Activated CD4-positive, alpha-beta T cell treated with anti-CD3 and anti-CD28 coated beads, Interleukin-2, amount 50 U/mL, for 1 hour (primary cell): ENCODE measurements at places on chromosomes 5 and 9.

DNA sequence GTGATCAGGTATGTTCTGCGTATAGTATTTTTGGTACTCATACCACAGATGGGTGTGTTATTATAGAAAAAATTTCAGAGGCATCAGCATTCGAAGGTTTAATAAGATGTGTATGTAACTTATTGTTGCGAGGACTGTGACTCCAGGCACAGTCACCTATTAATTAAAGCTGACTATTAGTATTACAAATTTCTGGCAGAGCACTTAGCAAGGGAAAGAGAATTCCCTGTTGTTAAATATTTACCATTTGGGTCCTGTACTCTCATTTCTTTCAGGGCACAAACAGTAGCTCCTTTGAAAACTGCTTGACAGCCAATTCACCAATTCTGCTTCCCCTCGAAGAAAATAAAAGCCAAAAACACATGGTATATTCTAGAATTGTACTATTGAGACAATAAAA lies 653.8 kb downstream of the ELAVL2 start:
- DNase-seq: no peak

GRCh38 chr5:166063261-166063660 lies 2228.2 kb upstream of the WWC1 start:
- no peak for DNase-seq

DNA sequence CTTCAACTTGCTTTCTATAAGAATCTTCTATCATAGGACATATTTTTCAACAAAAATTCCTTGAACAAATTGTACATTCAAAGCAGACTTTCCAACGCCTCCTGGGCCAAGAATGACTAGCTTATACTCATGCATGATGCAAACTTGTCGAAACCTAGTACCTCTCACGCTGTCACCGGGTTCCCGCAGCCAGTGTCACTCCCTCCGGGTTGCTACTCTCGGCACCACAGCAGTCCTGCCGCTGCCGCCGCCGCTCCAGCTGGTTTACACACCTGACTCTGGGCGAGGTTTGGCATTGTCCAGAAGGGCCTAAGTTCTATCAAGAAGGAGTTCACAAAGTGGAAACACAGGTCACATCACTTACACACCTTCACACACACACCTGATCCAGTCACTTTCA lies 244.4 kb downstream of the ADAMTSL1 start:
- DNase-seq: no peak

GRCh38 chr9:93064392-93065134 lies 6.1 kb downstream of the SUSD3 start:
- DNase-seq: peak; percentile 82

DNA sequence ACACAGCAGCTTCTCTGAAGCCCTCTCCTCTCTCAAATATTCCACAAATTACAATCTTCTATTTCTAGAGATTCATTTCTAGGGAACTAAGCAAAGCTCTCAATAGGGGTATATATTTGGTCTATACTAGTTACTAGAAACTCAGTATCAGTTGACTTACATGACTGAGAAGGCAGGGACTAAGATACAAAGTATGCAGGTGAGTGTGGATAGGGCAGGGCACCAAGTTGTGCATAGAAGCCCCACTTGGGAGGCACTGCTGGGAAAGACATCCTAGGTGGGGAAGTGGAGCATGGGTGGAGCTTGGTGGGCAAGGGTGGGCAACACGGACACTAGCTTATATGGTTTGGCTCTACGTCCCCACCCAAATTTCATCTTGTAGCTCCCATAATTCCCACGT lies 148.1 kb upstream of the RASA1 start:
- no peak for DNase-seq

DNA sequence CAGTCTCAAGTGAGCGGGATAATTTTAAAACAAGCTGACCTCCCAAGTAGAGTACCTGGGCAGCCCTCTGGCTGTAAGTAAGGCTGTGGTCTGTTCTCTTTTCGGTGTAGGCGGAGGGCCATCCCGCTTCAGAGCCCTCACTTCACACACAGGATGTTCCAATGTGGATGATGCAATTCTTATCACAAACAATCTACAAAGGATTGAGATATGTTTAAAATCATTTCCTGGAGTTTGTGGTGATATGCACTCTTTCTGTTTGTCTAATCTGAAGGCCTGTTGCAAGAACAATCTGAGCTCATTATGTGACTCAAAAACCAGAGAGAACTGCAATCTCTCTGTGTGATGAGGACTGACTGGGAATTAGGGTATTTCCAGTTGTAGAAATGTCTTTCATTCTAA lies 42.5 kb downstream of the ITGA2 start:
- no peak for DNase-seq

GRCh38 chr5:93385655-93386054 lies 195.4 kb downstream of the NR2F1-AS1 start:
- no peak for DNase-seq

DNA sequence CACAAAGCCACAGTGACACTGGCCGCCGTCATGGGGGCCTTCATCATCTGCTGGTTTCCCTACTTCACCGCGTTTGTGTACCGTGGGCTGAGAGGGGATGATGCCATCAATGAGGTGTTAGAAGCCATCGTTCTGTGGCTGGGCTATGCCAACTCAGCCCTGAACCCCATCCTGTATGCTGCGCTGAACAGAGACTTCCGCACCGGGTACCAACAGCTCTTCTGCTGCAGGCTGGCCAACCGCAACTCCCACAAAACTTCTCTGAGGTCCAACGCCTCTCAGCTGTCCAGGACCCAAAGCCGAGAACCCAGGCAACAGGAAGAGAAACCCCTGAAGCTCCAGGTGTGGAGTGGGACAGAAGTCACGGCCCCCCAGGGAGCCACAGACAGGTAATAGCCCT lies 26.1 kb downstream of the HRH2 start:
- DNase-seq: no peak

- DNase-seq: no peak
Observed at GRCh38 chr5:158570502-158570901, 529.2 kb downstream of the EBF1 start.

DNA sequence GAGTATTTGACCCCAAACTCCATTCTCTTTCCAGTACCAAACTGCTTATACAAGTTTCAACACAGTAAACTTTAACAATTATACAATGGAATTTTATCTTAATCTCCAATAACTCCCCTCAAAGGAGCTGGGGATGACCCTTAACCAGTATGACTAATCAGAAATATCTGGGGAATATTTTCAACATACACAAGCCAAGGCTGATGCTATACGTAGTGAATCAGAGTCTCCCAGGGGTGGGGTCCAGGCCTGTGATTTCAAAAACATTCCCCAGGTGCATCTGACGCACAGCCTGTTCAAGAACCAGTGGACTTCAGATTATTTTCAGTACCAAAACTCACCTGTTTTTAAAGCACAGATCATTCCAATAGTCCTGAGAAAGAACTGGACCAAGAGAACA lies 11.8 kb upstream of the SEMA5A start:
- DNase-seq: no peak

- DNase-seq: no peak
Observed at GRCh38 chr5:134517553-134517952, 7.9 kb upstream of the JADE2 start.
